Stimulated activated CD4-positive, alpha-beta T cell treated with anti-CD3 and anti-CD28 coated beads, Interleukin-12 subunit alpha, Interleukin-12 subunit beta, amount 100 ng/mL, for 24 hours (primary cell): ENCODE measurements at places on chromosomes 2 and 18.

- DNase-seq, result no peak
Observed at GRCh38 chr2:11746807-11747459, 501 bp downstream of the LPIN1 start.

- DNase-seq, result no peak
Observed at GRCh38 chr2:95001701-95002100, 23.8 kb upstream of the MAL start.

GRCh38 chr2:96552315-96553175, 16.0 kb downstream of the ARID5A start:
- DNase-seq, result no peak

GRCh38 chr18:75216212-75216910, 5.8 kb downstream of the TSHZ1 start:
- DNase-seq, result no peak

DNA sequence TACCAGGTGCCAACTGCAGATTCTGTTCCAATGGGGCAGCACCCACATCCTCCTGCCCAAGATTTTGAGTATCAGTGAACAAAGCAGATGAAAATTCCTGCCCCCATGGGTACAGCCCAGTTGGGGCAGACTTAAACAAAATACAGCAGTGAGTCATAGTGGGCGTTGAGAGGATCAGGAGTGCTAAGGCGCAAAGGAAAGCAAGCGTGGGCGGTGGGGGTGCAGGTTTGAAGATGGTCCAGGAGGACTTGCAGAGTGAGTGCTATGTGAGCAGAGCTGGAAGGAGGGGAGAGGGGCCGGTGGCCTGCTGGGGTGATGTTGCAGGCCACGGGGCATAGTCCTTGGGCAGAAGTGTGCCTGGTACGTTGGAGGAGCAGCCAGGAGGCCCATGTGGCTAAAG, 24.7 kb downstream of the STEAP3 start:
- DNase-seq, result no peak

DNA sequence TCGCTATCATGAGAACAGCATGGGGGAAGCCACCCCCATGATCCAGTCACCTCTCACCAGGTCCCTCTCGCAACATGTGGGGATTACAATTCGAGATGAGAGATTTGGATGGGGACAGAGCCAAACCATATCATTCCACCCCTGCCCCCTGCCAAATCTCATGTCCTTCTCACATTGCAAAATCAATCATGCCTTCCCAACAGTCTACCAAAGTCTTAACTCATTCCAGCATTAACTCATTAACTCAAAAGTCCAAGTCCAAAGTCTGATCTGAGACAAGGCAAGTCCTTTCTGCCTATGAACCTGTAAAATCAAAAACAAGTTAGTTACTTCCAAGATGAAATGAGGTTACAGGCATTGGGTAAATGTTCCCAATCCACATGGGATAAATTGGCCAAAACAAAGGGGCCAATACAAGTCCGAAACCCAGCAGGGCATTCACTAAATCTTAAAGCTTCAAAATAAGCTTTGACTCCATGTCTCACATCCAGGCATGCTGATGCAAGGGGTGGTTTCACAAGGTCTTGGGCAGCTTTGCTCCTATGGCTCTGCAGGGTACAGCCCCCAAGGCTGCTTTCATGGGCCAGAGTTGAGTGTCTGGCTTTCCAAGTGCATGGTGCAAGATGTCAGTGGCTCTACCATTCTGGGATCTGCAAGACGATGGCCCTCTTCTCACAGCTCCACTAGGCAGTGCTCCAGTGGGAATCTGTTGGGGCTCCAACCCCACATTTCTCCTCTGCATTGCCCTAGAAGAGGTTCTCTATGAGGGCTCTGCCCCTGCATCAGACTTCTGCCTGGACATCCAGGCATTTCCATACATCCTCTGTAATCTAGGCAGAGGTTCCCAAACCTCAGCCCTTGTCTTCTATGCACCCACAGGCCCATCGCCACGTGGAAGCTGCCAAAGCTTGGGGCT, 14.8 kb downstream of the TAF1B start:
- DNase-seq, result no peak

DNA sequence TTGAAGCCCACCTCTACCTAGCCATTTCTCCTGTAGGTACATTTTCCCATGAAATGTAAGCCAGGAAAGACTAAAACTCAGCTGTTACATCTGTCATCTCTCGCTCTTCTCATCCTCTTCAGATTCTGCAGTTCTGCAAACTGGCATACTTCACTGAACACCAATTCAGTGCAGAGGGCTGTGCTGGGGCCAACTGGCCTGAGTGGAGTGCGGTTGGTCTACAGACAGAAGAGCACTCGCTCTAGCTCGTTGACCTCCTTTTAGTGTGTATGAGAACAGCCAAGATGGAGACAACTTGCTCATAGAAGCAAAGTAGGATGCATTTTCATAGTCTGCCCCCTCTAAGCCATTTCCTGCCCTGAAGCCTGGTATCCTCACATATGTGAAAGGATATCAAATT, 862.6 kb downstream of the BCL11A start:
- no peak for DNase-seq

- no peak for DNase-seq
Observed at GRCh38 chr2:216696751-216697560, 1.6 kb upstream of the IGFBP5 start.

GRCh38 chr18:58316396-58317342, 272.6 kb downstream of the NEDD4L start:
- DNase-seq, result no peak

- DNase-seq, result no peak
Observed at GRCh38 chr2:177165721-177166711, 46.6 kb upstream of the HNRNPA3 start.

DNA sequence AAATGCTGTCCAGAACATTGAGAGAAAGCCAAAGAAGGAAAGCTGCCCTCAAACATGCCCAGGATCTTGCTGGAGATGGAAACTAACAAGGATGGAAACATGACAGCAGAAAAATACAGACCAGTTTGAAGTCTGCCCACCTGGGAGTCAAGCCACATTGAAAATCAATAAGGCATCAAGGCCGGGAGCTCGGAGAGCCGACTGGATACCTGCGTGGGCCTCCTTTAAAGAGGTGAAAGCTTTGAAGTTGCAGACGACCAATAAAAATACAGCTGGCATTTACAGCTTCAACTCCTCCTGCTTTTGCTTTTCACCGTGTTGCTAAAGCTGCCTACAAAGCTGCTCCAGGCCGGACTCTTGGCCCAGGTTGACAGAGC, 279.7 kb downstream of the SRBD1 start:
- no peak for DNase-seq

- no peak for DNase-seq
Observed at GRCh38 chr18:2535419-2535910, 35.8 kb downstream of the METTL4 start.

DNA sequence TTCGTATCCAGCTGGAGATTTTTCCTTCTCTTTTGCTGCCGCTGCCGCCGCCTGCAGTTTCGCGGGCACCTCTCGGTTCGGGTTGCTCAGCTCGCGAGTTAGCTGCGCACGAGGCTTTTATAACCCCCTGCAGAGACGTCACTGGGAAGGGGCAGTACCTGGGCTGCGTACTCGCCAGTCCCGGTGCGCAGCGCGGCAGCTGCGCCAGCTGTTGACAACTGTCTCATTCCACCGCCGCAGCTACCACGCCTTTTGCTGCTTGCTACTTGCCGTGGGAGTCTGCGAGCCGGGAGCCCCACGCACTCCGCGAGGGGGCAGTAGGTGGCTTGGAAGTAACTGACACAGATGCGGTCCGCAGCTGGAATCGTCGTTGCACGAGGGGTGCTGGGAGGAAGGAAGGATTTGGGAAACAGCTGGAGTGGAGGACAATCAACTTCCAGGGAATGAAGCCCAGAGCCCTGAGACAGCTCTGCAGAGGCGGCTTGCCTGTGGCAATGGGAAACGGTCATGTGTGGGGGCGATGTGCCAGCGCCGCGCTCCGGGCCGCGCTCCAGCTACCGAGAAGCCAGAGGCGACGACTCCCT, at the start of gene TACR1:
Gene TACR1, minus strand, starts transcription at position 93 of the 584 bp plus-strand sequence. CDS start 586 bp downstream, outside the sequence.
- DNase-seq, result peak; percentile 13

- no peak for DNase-seq
Observed at GRCh38 chr2:18752022-18752493, 162.7 kb upstream of the NT5C1B start.

DNA sequence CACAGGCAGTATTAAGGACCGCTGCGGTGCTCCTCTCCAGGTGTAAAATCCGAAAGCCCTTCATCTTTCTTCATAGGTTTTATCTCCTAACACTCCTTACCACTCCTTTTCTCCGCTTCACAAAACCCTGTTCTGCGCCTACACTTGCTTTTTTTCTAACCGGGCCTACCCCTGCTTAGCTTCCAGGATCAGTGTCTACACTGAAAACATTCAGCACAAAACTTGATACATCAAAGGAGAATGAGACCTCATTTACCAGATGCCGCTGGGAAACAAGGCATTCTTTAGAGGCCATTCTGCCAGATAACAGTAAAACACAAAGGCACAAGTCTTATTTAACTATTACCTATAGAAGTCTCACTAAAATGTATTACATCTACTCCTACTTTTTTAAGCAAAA, 13.1 kb downstream of the CHST10 start:
- DNase-seq, result no peak

DNA sequence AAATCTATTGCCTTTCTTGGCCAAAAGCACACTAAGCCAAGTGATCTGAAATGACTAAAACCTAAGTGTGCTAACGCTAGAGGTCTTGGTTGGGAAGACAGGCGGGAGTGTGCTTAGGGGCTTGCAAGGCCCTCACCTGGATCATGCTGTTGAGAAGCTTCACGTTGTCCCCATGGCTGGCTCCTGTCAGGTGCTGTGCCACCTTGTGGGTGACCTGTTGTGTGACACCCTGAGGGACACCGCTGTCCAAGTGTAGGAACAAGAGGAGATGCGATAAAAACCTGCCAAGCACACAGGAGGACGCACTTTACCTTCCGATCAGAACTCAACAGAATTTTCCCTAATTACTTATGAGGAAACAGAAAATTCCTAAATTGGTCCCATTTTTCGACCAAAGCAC, 50.8 kb downstream of the EPG5 start:
- no peak for DNase-seq

- DNase-seq, result no peak
Observed at GRCh38 chr18:50282521-50283335, 1.4 kb upstream of the MBD1 start.

GRCh38 chr2:95386031-95386430, 16.5 kb upstream of the FAHD2A start:
- DNase-seq, result no peak

- no peak for DNase-seq
Observed at GRCh38 chr18:45284174-45284573, 331.1 kb upstream of the SLC14A2 start.

GRCh38 chr18:9986156-9986930, 72.5 kb downstream of the VAPA start:
- DNase-seq, result no peak

DNA sequence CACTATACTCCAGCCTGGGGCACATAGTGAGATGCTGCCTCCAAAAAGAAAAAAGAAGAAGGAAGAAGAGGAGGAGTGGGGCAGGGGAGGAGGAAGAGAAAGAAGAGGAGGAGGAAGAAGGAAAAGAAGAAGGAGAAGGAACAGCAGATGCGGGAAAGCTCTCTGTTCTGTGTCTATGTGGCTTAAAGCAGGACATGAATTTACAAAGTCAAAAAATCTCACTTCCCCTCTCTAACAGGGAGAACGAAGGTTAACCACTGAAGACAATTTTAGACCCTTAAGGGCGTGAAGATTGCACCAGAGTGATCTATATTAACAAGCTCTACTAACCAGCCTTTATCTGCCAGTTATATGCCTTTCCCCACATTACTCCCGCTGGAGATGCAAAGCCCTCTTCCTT, 258.9 kb downstream of the METTL4 start:
- DNase-seq, result no peak

GRCh38 chr2:9187620-9188214, 18.9 kb upstream of the ASAP2 start:
- DNase-seq, result no peak

DNA sequence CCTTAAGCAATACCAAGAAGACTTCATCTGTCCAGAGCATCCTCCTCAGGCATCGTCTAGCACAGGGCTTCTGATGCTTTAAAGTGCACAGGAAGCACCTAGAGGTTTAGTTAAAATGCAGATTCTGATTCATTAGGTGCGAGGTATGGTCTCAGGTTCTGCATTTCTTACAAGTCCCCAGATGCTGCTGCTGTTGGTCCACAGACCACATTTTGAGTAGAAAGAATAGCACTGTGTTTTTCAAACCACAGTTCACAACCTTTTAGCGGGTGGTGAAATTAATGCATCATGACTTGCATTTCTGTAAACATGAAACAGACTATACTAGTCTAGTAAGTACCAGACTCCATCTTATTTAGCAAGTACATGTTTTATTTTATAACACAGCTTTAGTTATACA, 134.6 kb downstream of the TMEFF2 start:
- no peak for DNase-seq

DNA sequence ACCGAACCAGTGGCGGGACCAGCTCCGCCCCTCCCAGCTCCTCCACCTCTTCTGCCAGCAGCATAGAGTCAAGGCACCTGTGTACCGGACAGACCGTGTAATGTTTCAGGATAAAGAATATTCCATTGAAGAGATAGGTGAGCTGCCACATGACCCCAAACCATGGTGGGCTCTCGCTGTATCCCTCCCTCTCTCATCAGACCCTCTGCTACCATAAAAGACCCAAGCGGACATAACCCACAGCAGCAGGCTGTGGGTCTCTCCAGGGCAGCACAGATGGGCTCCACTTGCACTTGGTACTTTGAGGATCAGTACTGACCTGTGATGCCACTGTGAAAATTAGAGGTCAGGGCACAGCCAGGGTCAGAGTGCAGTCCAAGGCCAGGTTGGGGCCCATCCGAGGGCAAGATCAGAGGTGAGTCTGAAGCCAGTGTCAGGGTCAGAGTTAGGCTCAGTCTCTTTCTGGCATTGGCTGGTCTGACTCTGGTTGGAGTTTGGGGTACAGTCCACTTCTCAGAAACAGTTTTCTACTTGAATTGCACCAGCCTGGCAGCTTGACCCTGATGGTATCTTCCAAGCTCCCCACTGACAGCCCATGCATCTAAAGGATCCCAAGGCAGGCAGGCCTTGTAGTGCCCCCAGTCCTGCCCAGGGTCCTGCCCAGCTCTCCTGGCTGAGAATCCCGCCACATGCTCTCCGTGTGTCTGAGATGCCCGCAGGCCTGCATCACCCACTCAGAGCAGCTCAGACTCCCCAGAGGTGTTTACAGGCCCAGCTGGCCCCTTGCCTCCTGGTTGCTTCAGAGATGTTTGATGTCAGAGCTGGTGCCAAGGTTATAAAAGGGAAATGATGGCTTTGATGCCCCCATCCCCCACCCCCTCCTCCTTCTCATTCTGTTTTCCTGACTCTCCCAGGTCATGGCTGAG, 212.1 kb downstream of the DYSF start:
- no peak for DNase-seq

GRCh38 chr2:111640480-111640879, 243.5 kb downstream of the ANAPC1 start:
- DNase-seq, result no peak

GRCh38 chr2:205022841-205023240, 477.6 kb downstream of the PARD3B start:
- no peak for DNase-seq

GRCh38 chr2:204115137-204116056, 178.8 kb downstream of the ICOS start:
- no peak for DNase-seq

DNA sequence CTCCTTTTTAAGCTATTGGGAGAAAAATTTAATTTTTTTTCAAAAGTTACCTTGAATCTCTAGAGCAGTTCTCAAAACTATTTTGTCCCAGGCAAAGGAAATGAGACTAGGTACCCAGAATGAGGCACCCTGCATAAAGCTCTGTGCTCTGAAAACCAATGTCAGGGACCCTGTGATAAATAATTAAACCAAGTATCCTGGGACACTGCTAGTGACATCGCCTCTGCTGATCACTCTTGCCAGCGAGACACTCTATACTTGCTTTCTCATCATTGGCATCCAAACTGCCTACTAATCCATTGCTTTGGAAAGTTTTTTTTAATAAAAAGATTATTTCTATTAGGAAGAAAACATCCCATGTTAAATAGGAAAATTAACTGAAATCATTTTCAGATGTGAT, 1.4 kb downstream of the GKN1 start:
- no peak for DNase-seq
